ENCODE measurements at places on chromosomes 11 and 22.

DNA sequence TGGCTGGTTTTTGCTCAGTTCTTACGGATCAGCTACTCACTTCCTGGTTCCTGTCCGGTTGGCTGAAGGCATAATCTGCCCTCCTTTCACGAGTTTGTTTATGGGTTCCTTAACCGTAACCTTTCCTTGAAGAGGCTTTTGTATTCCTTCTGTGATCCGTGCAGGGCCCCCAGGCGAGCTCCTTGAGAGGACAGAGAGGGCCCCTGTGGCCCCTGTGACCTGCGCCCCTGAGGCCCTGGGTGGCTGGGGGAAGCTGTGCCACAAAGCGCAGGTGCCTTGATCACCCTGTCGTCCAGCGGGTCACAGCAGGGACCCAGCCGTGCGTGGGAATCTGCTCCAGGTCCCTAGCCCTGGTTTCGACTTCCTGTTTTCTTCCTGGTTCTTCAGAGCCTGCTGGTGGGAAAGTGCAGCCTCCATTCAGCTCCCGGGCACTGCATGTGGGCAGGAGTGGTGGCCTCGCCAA lies 27.8 kb upstream of the FADD start:
- H3K4me3 ChIP-seq, result no peak overlapping the region
- peaks cover 5% of the 10 kb centered on the region for H3K4me1 ChIP-seq
- no peak for DNase-seq
- H3K27me3 ChIP-seq, result peaks cover 4% of the 10 kb centered on the region
- H3K27ac ChIP-seq, result no peak overlapping the region
- no peaks in the 10 kb centered on the region for H3K36me3 ChIP-seq

- no peaks in the 10 kb centered on the region for H3K36me3 ChIP-seq
- H3K4me3 ChIP-seq, result no peak overlapping the region
- no peak overlapping the region for H3K27ac ChIP-seq
- no peak for DNase-seq
- H3K4me1 ChIP-seq, result no peaks in the 10 kb centered on the region
Observed at GRCh38 chr22:48482771-48483170, 1344.9 kb downstream of the BRD1 start.

GRCh38 chr22:44179196-44179988 lies 1.3 kb upstream of the PARVG start:
- H3K4me1 ChIP-seq, result no peaks in the 10 kb centered on the region
- H3K4me3 ChIP-seq, result no peak overlapping the region
- DNase-seq, result no peak
- no peak overlapping the region for H3K27ac ChIP-seq
- H3K36me3 ChIP-seq, result no peaks in the 10 kb centered on the region
- peaks cover 25% of the 10 kb centered on the region for H3K27me3 ChIP-seq

DNA sequence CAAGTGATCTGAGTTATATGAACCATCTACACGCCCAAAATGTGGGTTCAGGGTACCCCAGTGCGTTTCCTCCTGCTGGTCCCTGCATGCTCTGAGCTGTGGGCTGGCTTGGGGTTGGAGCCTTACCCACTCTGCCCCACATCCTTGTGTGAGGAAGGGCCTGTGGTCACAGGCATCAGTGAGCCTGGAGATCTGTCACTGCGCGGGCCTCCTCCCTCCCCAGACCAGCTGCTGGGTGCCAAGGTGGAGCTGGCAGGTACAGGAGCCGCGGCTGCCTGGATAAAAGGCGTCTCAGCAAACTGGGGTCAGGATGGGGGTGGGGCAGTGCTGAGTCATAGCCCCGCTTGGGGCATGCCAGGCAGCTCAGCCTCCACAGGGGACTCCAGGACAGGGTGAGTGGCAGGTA lies 17.9 kb downstream of the GNAZ start:
- no peak overlapping the region for H3K27ac ChIP-seq
- no peaks in the 10 kb centered on the region for H3K36me3 ChIP-seq
- peaks cover 6% of the 10 kb centered on the region for H3K4me1 ChIP-seq
- H3K4me3 ChIP-seq, result no peak overlapping the region
- no peak for DNase-seq

- peaks cover 15% of the 10 kb centered on the region for H3K4me1 ChIP-seq
- H3K27me3 ChIP-seq, result no peaks in the 10 kb centered on the region
- no peak overlapping the region for H3K27ac ChIP-seq
Observed at GRCh38 chr22:29951791-29952413, 68.9 kb downstream of the MTMR3 start.

- no peaks in the 10 kb centered on the region for H3K4me1 ChIP-seq
- no peak overlapping the region for H3K27ac ChIP-seq
- H3K27me3 ChIP-seq, result peaks cover 30% of the 10 kb centered on the region
- no peak overlapping the region for H3K4me3 ChIP-seq
Observed at GRCh38 chr11:19467904-19468303, 227.2 kb upstream of the E2F8 start.

GRCh38 chr11:58511636-58512035 lies 3.7 kb upstream of the OR5B21 start:
- H3K4me1 ChIP-seq, result peaks cover 9% of the 10 kb centered on the region
- no peaks in the 10 kb centered on the region for H3K36me3 ChIP-seq
- peaks cover 3% of the 10 kb centered on the region for H3K27me3 ChIP-seq
- no peak for DNase-seq
- no peak overlapping the region for H3K4me3 ChIP-seq

DNA sequence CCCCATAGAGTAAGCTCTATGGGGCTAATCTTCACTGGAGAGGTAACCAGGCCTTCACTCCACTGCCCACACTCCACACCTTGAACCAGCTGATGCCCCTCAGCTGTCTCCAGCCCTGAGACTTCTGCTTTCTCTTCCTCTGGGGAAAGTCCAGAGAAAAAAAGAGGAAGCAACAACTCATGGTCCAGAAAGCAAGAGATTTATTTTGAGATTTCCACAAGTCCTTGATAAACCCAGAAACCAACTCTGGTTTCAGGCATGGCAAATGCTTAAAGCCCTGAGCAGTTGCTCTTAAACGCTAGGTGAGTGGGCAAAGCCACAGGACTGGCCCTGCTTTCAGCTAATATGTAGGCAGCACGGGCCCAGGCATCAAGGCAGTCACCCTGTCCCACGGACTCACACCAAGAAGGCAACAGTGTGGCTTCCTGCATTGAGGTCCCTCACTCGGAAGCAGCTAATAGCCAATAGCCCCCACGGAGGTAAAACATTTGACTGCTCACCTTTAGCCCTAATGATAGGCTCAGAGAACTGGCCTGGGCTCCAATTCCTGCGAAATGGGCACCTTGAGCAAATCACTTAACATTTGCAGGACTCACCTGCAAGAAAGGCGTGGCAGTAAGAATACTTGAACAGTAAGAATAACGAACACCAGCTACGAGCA lies 4.3 kb downstream of the CYB561A3 start:
- H3K27me3 ChIP-seq, result no peaks in the 10 kb centered on the region
- peaks cover 11% of the 10 kb centered on the region for H3K4me1 ChIP-seq
- DNase-seq, result no peak
- H3K4me3 ChIP-seq, result no peak overlapping the region
- peak overlapping the region; percentile 85 for H3K27ac ChIP-seq
- H3K36me3 ChIP-seq, result peaks cover 9% of the 10 kb centered on the region

- no peak overlapping the region for H3K4me3 ChIP-seq
- peak overlapping the region; percentile 86 for H3K27ac ChIP-seq
- peaks cover 17% of the 10 kb centered on the region for H3K4me1 ChIP-seq
- no peaks in the 10 kb centered on the region for H3K27me3 ChIP-seq
Observed at GRCh38 chr11:16126362-16126761, 230.0 kb downstream of the SOX6 start.

- H3K4me3 ChIP-seq, result no peak overlapping the region
- H3K27me3 ChIP-seq, result no peaks in the 10 kb centered on the region
- H3K4me1 ChIP-seq, result peaks cover 5% of the 10 kb centered on the region
- DNase-seq, result no peak
Observed at GRCh38 chr11:86442827-86443226, 68.1 kb downstream of the CCDC81 start.

- no peak overlapping the region for H3K27ac ChIP-seq
- H3K4me3 ChIP-seq, result no peak overlapping the region
- no peaks in the 10 kb centered on the region for H3K36me3 ChIP-seq
- peaks cover 4% of the 10 kb centered on the region for H3K27me3 ChIP-seq
Observed at GRCh38 chr22:35462498-35463230, 62.7 kb downstream of the MCM5 start.

DNA sequence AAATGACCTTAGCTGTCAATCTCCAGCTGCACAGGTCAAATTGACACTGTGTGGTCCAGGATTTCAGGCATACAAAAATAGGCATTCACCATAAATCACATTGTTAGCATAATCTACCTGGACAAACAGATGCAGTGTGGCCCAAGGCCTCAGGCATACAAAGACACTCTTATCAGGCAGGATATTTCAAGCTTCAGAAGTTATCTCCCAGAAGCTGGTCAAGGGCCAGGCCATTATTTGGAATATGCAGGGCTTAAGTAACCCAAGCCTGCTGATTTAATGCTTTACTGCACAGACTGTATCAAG lies 25.5 kb upstream of the HORMAD2 start:
- no peak for DNase-seq
- peaks cover 3% of the 10 kb centered on the region for H3K27me3 ChIP-seq

- no peaks in the 10 kb centered on the region for H3K4me1 ChIP-seq
- DNase-seq, result no peak
- H3K36me3 ChIP-seq, result peaks cover 4% of the 10 kb centered on the region
- no peak overlapping the region for H3K27ac ChIP-seq
- H3K27me3 ChIP-seq, result no peaks in the 10 kb centered on the region
Observed at GRCh38 chr11:25727944-25728343, 604.0 kb upstream of the ANO3 start.

DNA sequence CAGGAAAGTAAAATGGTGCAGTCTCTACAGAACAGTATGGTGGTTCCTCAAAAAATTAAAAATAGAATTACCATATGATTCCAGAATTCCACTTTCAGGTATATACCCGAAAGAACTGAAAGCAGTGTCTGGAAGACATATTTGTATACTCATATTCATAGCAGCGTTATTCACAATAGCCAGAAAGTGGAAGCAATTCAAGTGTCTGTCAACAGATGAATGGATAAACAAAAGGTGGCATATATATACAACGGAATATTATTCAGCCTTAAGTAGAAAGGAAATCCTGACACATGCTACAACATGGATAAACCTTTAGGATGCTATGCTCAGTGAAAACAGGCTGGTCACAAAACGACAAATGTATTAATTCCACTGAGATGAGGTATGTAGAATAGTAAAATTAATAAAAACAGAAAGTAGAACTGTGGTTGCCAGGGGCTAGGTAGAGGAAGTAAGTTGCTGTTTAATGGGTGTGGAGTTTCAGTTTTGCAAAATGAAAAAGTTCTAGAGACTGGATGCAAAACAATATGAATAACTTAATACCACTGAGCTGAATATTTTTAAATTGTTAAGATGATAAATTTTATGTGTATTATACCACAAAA lies 14.5 kb downstream of the SAA1 start:
- H3K4me3 ChIP-seq, result no peak overlapping the region
- H3K4me1 ChIP-seq, result no peaks in the 10 kb centered on the region
- no peak overlapping the region for H3K27ac ChIP-seq
- H3K27me3 ChIP-seq, result no peaks in the 10 kb centered on the region

- no peaks in the 10 kb centered on the region for H3K27me3 ChIP-seq
- DNase-seq, result no peak
- peaks cover 17% of the 10 kb centered on the region for H3K4me1 ChIP-seq
- H3K4me3 ChIP-seq, result no peak overlapping the region
- peak overlapping the region; percentile 95 for H3K27ac ChIP-seq
Observed at GRCh38 chr11:76962583-76963416, 71.4 kb upstream of the B3GNT6 start.

DNA sequence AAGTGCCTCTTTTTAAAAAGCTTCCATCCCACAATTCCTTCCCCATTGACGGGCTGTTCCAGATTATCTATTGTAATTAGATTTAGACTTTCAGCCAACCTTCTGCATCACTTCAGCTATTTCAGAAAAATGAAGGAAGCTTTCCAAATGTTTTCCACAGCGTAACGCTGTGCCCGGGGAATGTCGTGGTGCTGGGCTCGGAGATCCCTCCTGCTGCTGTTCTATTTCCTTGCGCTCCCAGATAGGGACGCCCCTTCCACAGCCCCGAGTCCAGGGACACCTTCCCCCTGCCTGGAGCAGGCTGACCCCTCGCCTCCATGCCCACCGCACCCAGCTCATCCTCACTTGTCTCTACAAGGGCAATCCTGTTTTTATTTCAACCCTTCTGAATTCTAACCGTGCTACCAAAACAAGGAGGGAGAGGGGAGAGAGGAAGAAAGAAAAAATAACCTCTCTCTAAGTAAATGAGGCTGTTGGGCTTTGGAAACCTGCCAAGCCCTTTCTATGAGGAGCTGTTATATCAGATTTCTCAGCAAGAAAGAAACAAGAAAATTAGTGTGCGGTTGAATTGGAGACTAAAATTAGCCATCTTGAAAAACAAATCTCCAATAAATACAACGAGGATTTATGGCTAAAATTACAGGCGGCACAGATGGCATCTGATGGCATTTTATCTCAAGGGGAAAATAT lies 366.9 kb downstream of the BRD1 start:
- peaks cover 9% of the 10 kb centered on the region for H3K4me1 ChIP-seq
- H3K4me3 ChIP-seq, result no peak overlapping the region
- H3K27me3 ChIP-seq, result peaks cover 35% of the 10 kb centered on the region
- H3K36me3 ChIP-seq, result no peaks in the 10 kb centered on the region
- H3K27ac ChIP-seq, result no peak overlapping the region

- H3K27me3 ChIP-seq, result peaks cover 28% of the 10 kb centered on the region
- H3K36me3 ChIP-seq, result no peaks in the 10 kb centered on the region
- H3K4me1 ChIP-seq, result no peaks in the 10 kb centered on the region
- H3K27ac ChIP-seq, result no peak overlapping the region
- H3K4me3 ChIP-seq, result no peak overlapping the region
- DNase-seq, result no peak
Observed at GRCh38 chr22:48838376-48838775, 989.3 kb downstream of the BRD1 start.

GRCh38 chr11:113365895-113366294 lies 21.7 kb upstream of the ANKK1 start:
- no peaks in the 10 kb centered on the region for H3K27me3 ChIP-seq
- H3K4me3 ChIP-seq, result no peak overlapping the region
- H3K36me3 ChIP-seq, result peaks cover 11% of the 10 kb centered on the region

- H3K4me1 ChIP-seq, result peaks cover 3% of the 10 kb centered on the region
- no peak overlapping the region for H3K4me3 ChIP-seq
- no peaks in the 10 kb centered on the region for H3K27me3 ChIP-seq
- no peak for DNase-seq
- H3K27ac ChIP-seq, result peak overlapping the region; percentile 76
Observed at GRCh38 chr11:74388678-74389327, 9.4 kb downstream of the PGM2L1 start.

DNA sequence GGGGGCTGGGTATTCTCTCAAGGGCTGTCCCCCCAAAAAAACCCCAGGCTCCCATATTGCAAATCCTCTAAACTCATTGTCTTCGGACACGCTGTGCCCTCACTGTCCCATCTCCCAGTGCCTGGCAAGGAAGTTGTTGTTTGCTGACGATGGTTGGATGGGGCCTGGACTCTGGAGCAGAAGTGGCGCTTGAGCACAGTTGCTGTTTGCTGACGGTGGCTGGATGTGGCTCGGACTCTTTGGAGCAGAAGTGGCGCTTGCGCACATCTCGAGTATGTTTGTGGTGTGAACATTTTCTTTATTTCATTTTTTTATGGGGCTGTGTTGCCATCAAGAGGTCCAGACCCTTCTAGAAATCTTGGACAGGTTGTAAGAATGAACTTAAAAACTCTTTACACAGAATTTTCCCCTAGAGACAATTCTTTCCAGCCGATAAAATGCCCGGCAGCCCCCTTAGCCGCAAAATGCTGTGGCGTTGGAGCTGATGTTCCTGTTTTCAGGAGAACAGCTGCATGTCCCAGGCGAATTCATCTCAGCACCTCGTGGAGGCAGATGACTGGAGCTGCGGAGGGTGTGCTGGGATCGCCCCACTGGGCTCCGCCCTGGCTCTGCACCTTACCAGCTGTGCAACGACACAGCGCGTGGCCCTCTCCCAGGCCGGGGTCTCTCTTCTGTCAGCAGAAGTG lies 1167.4 kb downstream of the BRD1 start:
- no peak for DNase-seq
- H3K36me3 ChIP-seq, result peaks cover 4% of the 10 kb centered on the region
- H3K27me3 ChIP-seq, result no peaks in the 10 kb centered on the region
- no peak overlapping the region for H3K27ac ChIP-seq

GRCh38 chr11:93662175-93662570 lies 691 bp downstream of the CEP295 start:
- H3K27me3 ChIP-seq, result peaks cover 21% of the 10 kb centered on the region
- H3K4me3 ChIP-seq, result peak overlapping the region; percentile 80
- no peak for DNase-seq
- peak overlapping the region; percentile 94 for H3K27ac ChIP-seq

Measured in progenitor cell of endocrine pancreas (in vitro differentiated cells).